ENCODE measurements at places on chromosomes 7 and 10. TPM values are rescaled to one million over a fixed set of nuclear protein-coding genes. Genes with fewer than 3 reads are reported as not detected.

The CYP3A4 gene
- total RNA-seq, result not detected

The ANKRD22 gene
- not detected for total RNA-seq

The FRMPD2 gene
- total RNA-seq, result not detected

The GHITM gene
- 218 TPM for total RNA-seq

The KLF14 gene
- total RNA-seq, result not detected

The SLC13A4 gene
- total RNA-seq, result not detected

The CACNA2D1 gene
- not detected for total RNA-seq

The LRRC18 gene
- total RNA-seq, result not detected

- peaks cover 10% of the 10 kb centered on the region for H3K27me3 ChIP-seq
- H3K36me3 ChIP-seq, result no peaks in the 10 kb centered on the region
- H3K27ac ChIP-seq, result no peak overlapping the region
- H3K4me3 ChIP-seq, result no peak overlapping the region
- no peaks in the 10 kb centered on the region for H3K4me1 ChIP-seq
Measured at GRCh38 chr10:126111516-126111915, 215.2 kb downstream of the FANK1 start.

- H3K4me1 ChIP-seq, result no peaks in the 10 kb centered on the region
- no peak overlapping the region for H3K4me3 ChIP-seq
- no peaks in the 10 kb centered on the region for H3K27me3 ChIP-seq
- DNase-seq, result no peak
Measured at GRCh38 chr7:137130751-137131158, 212.8 kb downstream of the PTN start.

DNA sequence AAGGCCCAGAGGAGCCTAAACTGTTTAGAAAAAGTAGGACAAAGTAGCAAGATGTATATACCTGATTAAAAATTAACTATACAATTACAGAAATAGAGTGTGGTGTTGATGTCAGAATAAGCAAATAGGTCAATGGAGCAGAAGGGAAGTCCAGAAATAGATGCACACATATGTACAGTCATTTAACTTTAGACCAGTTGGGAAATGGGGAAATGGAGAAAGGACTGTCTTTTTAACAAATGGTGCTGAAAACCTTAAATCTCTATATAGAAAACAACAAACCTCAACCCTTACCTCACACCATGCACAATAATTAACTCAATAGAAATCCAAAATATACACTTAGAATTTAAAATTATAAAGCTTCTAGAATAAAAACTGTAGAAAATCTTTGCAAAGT is 72.2 kb downstream of the CH25H start:
- peaks cover 3% of the 10 kb centered on the region for H3K4me1 ChIP-seq
- H3K4me3 ChIP-seq, result no peak overlapping the region
- no peak for DNase-seq
- no peaks in the 10 kb centered on the region for H3K36me3 ChIP-seq

- H3K27ac ChIP-seq, result no peak overlapping the region
- no peak for DNase-seq
- peaks cover 14% of the 10 kb centered on the region for H3K4me1 ChIP-seq
- peaks cover 67% of the 10 kb centered on the region for H3K36me3 ChIP-seq
Measured at GRCh38 chr10:62069452-62070178, 168.1 kb downstream of the ARID5B start.

DNA sequence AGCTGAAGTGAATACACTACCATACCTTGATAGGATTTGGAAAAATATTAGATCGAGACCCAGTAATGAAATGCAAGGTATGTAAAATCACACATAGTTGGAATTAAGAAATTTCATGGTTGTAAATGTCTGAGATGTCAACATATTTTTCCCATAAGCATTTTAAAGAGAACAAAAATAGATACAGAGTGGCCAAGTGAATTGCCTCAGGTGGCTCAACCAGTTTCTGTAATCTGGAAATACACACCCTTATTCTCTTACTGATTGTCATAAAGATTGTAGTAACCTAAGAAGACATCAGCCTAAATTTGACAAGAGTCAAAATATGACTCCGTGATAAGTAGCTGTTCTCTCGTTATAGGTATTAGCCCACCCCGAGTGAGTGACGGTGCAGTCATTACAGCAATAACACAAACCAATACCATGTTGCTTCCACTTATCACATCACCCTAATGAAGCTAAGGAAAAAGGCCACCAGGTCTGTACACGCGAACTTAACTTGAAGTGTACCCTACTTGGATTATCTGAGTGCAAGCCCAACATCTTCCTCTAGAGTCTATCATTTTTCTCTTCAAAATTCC is 23.4 kb downstream of the PIK3AP1 start:
- no peaks in the 10 kb centered on the region for H3K27me3 ChIP-seq
- H3K36me3 ChIP-seq, result no peaks in the 10 kb centered on the region
- no peak overlapping the region for H3K27ac ChIP-seq
- no peak for DNase-seq

GRCh38 chr7:31249671-31250070 is 90.9 kb downstream of the NEUROD6 start:
- H3K4me3 ChIP-seq, result no peak overlapping the region
- H3K27me3 ChIP-seq, result no peaks in the 10 kb centered on the region
- no peaks in the 10 kb centered on the region for H3K4me1 ChIP-seq

GRCh38 chr7:158314394-158314793 is 273.2 kb downstream of the PTPRN2 start:
- no peak overlapping the region for H3K27ac ChIP-seq
- no peaks in the 10 kb centered on the region for H3K36me3 ChIP-seq
- H3K4me1 ChIP-seq, result no peaks in the 10 kb centered on the region

DNA sequence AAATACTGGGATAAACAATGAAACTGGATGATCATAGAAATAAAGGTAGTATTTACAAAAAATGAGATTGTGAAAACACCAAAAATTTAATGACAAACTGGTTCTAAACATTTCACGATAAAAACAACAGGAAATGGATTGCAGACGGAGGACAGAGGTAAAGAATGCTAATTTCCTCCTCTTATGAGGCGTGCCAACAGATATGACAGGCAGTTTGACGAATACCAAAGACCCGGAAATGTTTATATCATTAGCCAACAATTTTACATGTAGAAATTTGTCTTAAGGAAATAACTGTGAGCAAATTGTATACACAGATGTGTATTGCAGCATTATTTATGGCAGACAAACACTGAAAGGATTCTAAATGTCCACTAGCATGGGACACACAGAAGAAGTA is 162.0 kb upstream of the MGMT start:
- H3K36me3 ChIP-seq, result no peaks in the 10 kb centered on the region
- peaks cover 1% of the 10 kb centered on the region for H3K4me1 ChIP-seq
- no peak overlapping the region for H3K27ac ChIP-seq
- DNase-seq, result no peak
- no peak overlapping the region for H3K4me3 ChIP-seq

DNA sequence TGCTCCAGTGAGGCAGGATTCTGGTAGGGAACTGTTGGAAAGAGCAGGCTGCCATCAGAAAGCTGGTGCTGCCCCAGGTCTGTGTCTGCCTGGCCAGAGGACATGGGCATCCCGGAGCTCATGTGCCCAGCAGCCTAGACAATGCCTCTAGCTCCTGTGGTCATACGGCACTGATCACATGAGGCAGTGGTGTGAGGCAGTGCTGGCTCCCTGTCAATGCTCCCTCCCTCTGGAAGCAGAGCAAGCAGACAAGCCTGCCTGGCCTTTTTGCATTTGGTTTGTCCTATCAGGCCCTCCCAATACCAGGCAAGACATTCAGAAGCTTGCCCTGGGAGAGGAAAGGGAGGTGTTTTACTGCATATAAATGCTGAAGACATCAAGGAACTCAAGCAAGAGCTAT is 19.5 kb upstream of the MMP21 start:
- H3K4me3 ChIP-seq, result no peak overlapping the region
- H3K36me3 ChIP-seq, result peaks cover 7% of the 10 kb centered on the region
- no peak for DNase-seq
- H3K27me3 ChIP-seq, result no peaks in the 10 kb centered on the region
- H3K27ac ChIP-seq, result no peak overlapping the region

- DNase-seq, result peak; percentile 22
- peaks cover 66% of the 10 kb centered on the region for H3K4me1 ChIP-seq
- H3K27ac ChIP-seq, result no peak overlapping the region
- H3K27me3 ChIP-seq, result no peaks in the 10 kb centered on the region
Measured at GRCh38 chr7:116236020-116236630, 25.8 kb downstream of the TES start.

DNA sequence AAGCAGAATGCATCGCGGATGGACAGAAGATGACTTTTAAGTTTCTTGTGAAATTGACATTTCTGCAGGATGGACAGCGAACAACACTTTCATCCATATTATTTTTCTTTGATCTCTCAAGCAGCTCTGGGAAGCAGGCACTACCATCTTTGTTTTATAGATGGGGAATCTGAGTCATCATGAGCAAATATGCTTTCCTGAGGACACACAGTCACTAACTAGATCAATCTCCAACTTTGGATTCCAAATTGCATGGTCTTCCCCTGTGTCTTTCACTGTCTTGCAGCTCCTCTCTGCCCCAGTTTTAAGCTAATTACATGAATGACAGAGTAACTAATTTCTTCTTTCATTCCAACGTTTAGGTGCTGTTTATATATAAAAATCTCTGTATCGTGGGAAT is 201.5 kb downstream of the ADAM12 start:
- no peak overlapping the region for H3K27ac ChIP-seq
- H3K36me3 ChIP-seq, result peaks cover 2% of the 10 kb centered on the region
- DNase-seq, result no peak
- no peaks in the 10 kb centered on the region for H3K4me1 ChIP-seq
- peaks cover 19% of the 10 kb centered on the region for H3K27me3 ChIP-seq
- H3K4me3 ChIP-seq, result no peak overlapping the region

DNA sequence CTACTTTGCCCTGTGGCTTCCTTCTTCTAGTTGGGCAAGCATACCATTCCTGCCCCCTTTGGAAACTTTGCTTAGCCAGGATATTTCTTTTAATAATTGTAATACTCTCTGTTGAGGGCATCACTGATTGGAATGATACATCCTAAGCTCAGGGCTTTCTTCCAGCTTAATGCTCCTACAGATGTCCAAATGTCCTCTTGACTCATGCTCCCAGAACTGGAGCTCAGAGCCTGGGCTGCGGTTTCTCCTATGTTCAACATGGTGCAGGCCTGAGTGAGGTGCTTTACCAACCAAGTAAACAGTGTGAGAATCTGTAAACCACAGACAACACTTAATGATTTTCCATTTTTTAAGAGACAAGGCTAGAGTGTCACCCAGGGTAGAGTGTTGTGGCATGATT is 108.6 kb downstream of the LRRC4 start:
- H3K4me3 ChIP-seq, result no peak overlapping the region
- H3K27ac ChIP-seq, result no peak overlapping the region
- H3K27me3 ChIP-seq, result no peaks in the 10 kb centered on the region
- DNase-seq, result no peak

- no peaks in the 10 kb centered on the region for H3K27me3 ChIP-seq
- no peak for DNase-seq
- H3K27ac ChIP-seq, result no peak overlapping the region
- no peaks in the 10 kb centered on the region for H3K36me3 ChIP-seq
Measured at GRCh38 chr10:101330631-101331225, 23.2 kb upstream of the BTRC start.

All from activated naive CD8-positive, alpha-beta T cell treated with anti-CD3 and anti-CD28 coated beads for 36 hours (primary cell).